ENCODE measurements at places on chromosomes 7 and 10.

DNA sequence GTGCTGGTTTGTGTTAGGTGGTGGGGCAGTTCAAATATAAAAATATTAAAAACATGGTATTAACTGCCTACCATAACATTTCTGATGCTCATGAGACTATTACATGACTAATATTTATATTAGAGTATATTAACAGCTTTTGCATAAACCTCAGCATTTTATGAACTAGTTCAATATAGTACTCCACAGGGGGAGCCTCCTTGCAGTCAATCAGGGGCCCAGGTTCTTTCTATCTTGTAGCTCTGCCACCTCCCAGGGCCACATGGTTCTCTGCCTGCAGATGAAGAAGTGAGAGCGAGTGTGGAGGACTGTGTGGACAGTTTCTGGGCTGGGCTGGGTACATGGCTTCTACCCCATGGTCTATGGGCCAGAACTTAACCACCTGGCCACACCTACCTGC, 159.5 kb downstream of the RPS24 start:
- no peak for DNase-seq

DNA sequence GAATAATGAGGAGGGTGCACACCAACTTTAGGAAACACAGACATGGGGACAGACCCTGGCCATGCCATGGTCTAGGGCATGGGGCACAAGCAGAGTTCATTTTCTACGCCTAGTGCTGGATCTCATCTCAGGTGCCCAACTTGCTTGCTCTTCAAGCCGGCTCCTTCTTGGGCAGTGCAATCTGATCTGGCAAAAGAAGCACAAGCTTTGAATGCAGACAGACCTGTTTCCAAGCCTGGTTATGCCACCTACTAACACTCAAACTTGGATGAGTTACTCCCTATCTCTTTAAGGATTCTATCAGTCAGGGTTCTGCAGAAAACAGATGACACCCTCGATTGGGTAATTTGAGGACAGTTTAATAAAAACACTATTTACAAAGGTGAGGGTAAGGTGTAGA, 34.9 kb upstream of the WAPL start:
- DNase-seq = no peak

GRCh38 chr10:121112579-121113384, 261.6 kb downstream of the WDR11 start:
- no peak for DNase-seq

- no peak for DNase-seq
These were observed 56.8 kb downstream of the CHCHD3 start for GRCh38 chr7:133025056-133025455.

DNA sequence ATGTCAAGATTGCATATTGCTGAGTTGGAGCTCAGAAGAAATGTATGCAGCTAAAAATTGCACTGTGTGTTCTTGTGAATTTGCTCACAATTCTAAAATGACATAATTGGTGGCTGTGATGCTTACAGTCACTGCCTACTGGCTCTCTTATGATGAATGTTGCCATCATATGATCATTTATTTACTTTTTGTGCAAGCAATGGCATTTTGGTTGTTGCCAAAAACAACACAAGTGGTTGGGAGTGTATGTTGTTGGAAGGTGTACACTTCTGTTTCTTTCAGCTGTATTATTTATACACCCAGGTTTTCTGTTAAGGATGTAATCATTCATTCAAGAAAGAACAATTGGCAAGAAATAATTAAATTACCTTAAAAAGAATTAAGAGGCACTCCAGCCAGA, 28.9 kb downstream of the PON1 start:
- DNase-seq = no peak

DNA sequence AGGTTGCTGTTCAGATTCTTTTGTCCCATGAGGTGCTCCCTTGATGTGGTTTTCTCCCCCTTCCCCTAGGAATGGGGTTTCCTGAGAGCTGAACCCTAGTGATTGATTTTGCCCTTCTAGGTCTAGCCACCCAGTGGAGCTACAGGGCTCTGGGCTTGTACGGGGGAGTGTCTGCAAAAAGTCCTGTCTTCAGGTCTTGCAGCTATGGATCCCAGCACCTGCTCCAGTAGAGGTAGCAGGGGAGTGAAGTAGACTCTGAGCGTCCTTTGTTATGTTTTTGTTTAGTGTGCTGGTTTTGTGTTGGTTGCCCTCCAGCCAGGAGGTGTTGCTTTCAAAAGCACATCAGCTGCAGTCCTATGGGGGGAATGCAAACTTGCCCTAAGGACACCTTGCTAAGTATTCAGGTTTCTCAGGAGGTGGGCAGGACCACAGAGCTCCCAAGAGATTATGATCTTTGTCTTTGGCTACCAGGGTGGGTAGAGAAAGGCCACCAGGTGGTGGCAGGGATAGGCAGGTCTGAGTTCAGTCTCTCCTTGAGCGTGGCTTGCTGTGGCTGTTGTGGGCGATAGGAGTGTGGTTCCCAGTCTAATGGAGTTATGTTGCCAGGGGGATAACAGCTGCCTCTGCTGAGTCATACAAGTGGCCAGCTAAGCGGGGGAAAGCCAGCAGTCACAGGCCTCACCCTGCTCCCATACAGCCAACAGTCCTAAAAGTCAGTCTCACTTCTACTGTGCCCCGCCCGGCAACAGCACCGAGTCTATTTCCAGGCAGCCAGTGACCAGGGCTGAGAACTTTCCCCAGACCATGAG, 92.4 kb upstream of the JCAD start:
- DNase-seq = peak; percentile 89

- no peak for DNase-seq
These were observed 184.9 kb downstream of the DNAJB6 start for GRCh38 chr7:157521752-157522151.

GRCh38 chr7:115409682-115410433, 488.0 kb downstream of the MDFIC start:
- DNase-seq = no peak

- DNase-seq = no peak
These were observed 30.6 kb downstream of the RBM17 start for GRCh38 chr10:6119423-6119822.

GRCh38 chr10:21309427-21309826, 216.1 kb downstream of the SKIDA1 start:
- no peak for DNase-seq

DNA sequence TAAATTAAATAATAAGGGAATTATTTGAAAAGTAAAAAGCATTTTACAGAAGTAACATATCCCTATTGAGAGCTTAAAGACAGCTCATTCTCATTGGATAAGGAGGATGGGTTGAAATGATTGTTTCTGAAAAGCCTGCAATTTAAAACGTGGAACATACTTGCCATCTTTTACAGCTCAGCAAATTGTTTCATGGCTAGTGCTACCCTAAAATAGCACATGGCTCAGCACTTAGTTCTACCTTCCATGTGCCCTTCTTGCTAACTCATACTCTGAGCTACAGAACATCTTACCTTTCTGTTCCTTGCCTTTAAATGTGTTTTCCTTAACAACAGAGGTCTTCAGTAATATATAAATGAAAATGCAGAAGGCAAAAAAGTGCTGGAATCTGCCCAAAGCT, 8.6 kb downstream of the SEMA3C start:
- no peak for DNase-seq

DNA sequence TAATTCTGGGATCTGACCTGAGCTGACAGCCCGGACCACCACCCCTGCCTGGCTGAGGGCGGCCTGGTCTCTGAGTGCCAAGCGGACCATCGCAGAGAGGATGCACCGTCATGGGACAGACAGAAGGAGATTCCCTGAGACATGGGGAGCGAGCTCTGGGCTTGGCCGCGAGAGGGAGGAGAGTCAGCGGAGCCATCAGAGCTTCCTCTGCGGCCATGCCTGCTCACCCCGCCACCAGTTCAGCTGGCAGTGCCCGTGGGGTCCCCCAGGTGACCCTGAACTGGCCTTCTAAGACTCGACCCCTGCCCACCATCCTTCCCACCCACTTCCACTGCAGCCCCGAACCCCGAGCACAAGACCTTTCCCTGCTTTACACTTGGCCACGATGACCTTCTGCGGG, 152.8 kb downstream of the TCERG1L start:
- no peak for DNase-seq

DNA sequence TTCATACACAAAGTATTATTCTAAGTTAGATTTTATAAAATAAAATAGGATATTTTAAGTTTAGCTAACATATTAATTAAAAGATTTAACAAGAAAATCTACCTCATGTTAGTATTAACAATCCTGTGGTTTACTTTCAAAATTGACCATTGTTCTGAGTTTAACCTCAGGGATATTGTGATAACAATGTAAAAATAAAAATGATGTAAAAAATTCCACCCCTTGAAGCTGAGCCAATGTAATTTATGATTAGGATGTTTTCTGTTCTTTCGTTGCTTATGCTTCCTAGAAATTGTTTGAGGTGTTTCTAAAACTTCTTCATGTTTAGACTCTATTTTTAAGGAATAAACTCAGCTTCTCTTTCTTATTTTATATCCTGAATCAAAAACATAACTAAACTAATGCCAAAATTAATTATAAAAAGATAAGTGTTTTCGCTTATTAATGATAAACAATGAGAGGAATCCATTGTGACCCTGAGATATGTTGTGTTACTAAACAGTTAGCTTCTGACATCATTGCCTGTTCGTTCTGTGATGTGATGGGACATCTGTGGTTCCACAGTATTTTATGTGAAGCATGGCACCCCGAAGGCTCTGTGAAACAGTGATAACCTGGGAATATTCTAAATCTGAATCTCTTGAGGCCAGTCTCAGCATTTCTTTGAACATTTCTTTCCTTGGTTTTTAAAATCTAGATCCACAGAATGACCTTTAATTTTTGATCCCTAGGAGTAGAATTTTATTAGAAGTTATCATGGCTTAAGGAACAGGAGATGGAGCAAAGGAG, 340.8 kb downstream of the ARL4A start:
- no peak for DNase-seq

GRCh38 chr10:6162589-6163356, 40.0 kb upstream of the PFKFB3 start:
- DNase-seq = no peak

DNA sequence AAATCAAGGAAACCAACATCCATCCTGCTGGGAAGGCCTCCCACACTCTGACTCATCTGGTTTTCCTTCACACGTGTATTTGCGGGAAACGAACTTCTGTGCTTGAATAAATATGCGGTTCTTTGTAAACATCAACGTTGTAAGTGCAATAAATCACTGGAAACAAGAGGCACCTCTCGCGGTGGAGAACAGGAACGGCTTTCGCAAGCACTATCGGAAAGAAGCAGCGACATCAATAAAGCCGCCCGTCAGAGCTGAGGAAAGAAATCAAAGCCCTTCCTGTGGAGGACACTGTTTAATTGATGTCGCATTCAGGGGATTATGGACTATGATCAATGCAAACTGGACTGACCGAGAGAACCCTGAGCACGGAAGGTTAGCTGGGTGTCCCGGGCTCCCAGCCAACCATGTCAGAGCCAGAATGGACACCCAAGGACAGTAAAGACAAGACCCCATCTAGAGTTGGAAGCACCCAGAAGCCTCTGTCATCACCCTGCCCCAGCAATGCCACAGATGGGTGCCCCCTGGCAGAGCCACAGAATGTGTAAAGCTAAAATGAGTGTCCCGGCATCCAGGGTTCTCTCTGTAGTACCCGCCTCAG, 37.6 kb downstream of the OAT start:
- no peak for DNase-seq

DNA sequence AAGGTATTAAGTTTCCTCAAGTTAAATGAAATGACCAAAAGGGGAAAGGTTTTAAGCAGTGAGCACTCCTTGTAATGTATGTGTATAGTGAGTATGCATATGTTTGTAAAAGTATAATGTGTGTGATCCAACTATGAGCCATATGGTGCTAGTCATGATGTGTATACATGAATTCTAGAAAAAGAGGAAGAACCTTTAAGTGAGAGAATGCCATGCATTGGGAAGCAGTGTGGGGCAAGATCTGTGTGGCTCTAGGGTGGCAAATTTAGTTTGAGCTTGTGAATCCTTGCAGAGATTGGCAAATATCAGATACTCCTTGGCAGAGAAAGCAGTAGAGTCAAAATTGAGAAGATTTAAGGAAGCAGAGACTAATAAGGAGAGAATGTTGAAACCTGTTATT, 435.0 kb downstream of the AUTS2 start:
- no peak for DNase-seq

- DNase-seq = no peak
These were observed 32.4 kb downstream of the CAMK2B start for GRCh38 chr7:44292876-44293560.

DNA sequence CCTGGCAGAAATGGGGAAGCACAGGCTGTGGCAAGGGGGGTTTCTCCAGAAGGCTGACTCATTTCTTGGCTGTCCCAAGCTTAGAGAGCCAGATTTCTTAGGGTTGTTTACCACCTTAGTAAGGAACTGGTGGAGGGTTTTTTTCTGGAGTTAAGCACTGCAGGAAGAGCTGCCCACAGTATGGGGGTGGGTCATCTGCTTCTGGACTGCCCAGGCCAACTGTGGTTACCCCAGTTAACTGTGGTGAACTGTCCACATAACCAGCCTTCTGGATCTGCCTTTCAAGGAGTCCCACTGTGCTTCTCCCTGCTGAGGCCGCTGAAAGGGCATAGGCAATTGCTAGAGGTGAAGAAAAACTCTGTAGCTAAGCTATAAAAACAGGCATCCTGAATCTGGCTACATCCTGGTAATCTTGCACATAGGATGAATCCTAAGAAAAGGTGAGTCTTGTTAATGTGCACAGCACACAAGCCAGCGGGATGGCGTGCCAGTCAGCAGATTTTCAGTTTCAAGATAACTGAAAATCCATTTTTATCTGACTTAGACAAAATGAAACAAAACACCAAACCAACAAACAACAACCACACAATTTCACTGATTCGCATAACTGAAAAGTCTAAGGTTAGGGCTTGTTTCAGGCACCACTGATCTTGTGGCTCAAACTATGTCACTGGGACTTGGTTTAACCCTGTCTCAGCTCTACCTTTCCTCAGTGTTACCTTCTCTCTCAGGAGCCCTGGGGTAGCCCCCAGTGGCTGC, 21.6 kb upstream of the TSPAN33 start:
- no peak for DNase-seq

All from Daoy (cell line).